ENCODE measurements at places on chromosomes 3 and 15. TPM values are rescaled to one million over a fixed set of nuclear protein-coding genes. Genes with fewer than 3 reads are reported as not detected.

The GPR156 gene
- total RNA-seq, result 0.57 TPM

The PAQR9 gene
- 4.0 TPM for total RNA-seq

The TOP2B gene
- 61.8 TPM for total RNA-seq

The TNFAIP8L3 gene
- total RNA-seq, result 4.4 TPM

The RRP9 gene
- 46.5 TPM for total RNA-seq

The RPS17 gene
- total RNA-seq, result 3,919 TPM

The P2RY1 gene
- total RNA-seq, result 0.46 TPM

The HESX1 gene
- 0.23 TPM for total RNA-seq

The TRNT1 gene
- total RNA-seq, result 34.9 TPM

The DZIP1L gene
- total RNA-seq, result 6.8 TPM

The ISLR gene
- 0.41 TPM for total RNA-seq

The GAP43 gene
- total RNA-seq, result not detected

The ERICH6 gene
- total RNA-seq, result 0.07 TPM

The GRM7 gene
- not detected for total RNA-seq

The SCAANT1 gene
- not detected for total RNA-seq

The FBXW12 gene
- total RNA-seq, result not detected

The ROPN1 gene
- not detected for total RNA-seq

The DTWD1 gene
- 16.1 TPM for total RNA-seq

The TM6SF1 gene
- 0.17 TPM for total RNA-seq

The CEP97 gene
- 7.3 TPM for total RNA-seq

The CHRD gene
- total RNA-seq, result 0.12 TPM

The ALPK3 gene
- total RNA-seq, result 0.28 TPM

The SLC35G2 gene
- total RNA-seq, result 21.9 TPM

The PTPRG gene
- total RNA-seq, result 3.2 TPM

The TUSC7 gene
- total RNA-seq, result not detected

The SIDT1 gene
- 0.19 TPM for total RNA-seq

The SCN5A gene
- 1.3 TPM for total RNA-seq

The SLC22A13 gene
- not detected for total RNA-seq

The SLC38A3 gene
- total RNA-seq, result not detected

The TLR9 gene
- not detected for total RNA-seq

The SOX2 gene
- 0.88 TPM for total RNA-seq

The MFGE8 gene
- total RNA-seq, result 388 TPM

The INSYN1 gene
- total RNA-seq, result 2.0 TPM

The EDEM1 gene
- total RNA-seq, result 23.2 TPM

The PSMD6 gene
- 78.5 TPM for total RNA-seq
